Stimulated activated CD8-positive, alpha-beta memory T cell treated with anti-CD3 and anti-CD28 coated beads, Interleukin-4, amount 100 ng/mL, for 48 hours (primary cell): ENCODE measurements at places on chromosomes 3 and 15.

GRCh38 chr3:49701388-49702077, 12.2 kb downstream of the RNF123 start:
- no peak for DNase-seq

DNA sequence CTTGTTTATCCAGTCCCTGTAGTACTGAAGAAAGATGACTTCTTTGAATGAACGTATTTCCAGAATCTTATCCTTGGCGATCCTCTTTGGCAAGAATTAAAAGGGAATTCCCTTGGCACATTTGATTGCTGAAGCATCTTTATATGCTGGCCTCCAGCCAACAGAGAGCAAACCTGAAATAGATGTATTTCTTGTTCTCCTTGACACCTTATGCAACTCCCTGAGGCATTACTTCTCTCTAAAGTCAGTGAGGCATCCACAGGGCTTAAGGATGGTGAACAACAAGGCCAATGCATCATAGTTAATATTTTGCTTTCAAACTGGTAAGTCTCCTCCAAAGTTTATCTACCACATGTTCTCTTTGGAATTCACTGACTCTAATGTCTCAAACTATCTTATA, 450.9 kb upstream of the THRB start:
- no peak for DNase-seq

- DNase-seq = no peak
Observed at GRCh38 chr3:170344971-170345370, 12.5 kb upstream of the SKIL start.

- no peak for DNase-seq
Observed at GRCh38 chr15:59105854-59106253, 908 bp downstream of the CCNB2 start.

GRCh38 chr3:127803619-127804018, 18.7 kb downstream of the MGLL start:
- no peak for DNase-seq

GRCh38 chr15:79031821-79032220, 58.8 kb downstream of the RASGRF1 start:
- DNase-seq = no peak

- DNase-seq = no peak
Observed at GRCh38 chr3:45715945-45716344, 26.7 kb downstream of the SACM1L start.

GRCh38 chr15:55407498-55408011, 604 bp downstream of the CCPG1 start:
- no peak for DNase-seq

DNA sequence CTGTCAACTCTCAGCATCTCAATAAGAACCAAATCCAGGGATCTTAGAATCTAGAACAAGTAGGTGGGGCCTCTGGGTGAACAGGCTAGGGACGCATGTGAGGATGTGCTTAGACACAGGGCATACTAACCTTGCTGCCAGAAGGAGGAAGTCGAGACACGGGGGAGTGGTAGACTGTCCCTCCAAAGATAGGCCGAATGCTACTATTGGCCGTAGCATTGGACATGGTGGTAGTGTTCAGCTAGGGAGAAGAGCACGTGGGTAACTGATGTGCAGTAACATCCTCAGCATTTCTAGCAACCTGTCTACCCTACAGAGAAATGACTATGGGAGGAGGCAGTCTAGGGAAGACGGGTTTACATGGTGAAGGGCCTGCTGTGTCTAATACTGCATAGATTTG, 15.6 kb downstream of the RCCD1 start:
- no peak for DNase-seq

- no peak for DNase-seq
Observed at GRCh38 chr15:56523521-56523920, 58.6 kb upstream of the MNS1 start.

GRCh38 chr15:77291107-77291506, 128.8 kb downstream of the PEAK1 start:
- no peak for DNase-seq

DNA sequence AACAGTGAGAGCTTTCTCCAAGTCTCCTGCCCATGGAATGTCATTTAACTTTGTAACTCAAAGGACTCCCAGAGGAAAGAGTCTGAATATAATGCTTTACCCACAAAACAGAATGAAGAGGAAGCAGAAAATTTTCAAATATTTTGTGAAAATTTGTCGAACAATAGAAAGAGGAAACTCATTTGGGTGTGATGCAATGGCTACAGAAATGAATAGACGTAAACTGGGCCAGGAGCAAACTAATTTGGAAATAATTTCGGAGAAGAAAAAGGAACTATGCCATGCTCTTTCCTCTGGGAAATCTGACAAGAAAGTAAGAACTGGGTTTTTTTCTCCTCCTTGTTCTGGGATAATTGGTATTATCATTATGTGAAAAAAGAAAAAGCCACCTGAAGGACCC, 11.2 kb upstream of the SUMF1 start:
- no peak for DNase-seq

DNA sequence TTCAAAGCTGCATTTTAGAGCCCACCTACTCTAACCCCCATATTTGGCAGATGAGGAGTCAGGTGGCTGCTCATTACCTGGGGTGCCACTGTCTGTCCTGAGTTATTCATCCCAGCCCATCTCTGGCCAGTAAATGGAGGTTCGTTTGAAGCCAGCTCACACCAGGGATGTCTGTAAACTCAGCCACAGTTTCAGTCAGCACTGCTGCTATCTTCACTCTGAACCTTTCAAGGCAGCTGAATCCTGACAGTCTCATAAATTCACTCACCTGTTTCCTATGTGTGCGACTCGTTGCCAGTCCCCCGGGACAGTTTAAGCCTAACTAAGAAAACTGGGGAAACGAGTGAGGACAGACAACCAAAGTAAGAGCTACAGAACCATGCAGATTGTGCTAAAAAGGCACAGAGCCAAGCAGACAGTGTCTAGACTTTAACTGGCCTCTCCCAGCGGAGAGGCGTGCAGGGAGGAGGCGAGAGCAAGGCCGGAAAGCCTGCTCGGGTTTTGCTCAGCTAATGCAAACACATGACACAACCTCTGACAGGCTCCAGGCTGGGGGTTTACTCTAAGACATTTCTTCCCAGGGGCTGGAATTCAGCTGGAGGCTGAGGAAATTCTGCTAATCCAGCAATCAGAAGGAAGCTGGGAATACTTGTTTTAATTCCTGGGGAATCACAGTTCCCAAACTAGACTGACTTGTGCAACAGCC, 12.0 kb downstream of the FSTL1 start:
- no peak for DNase-seq

- no peak for DNase-seq
Observed at GRCh38 chr15:52060501-52060900, 41.5 kb downstream of the MAPK6 start.
